ENCODE measurements at places on chromosomes 2 and 18.
A peak's percentile ranks its signal among the peaks of the same experiment; 100 is the strongest.

DNA sequence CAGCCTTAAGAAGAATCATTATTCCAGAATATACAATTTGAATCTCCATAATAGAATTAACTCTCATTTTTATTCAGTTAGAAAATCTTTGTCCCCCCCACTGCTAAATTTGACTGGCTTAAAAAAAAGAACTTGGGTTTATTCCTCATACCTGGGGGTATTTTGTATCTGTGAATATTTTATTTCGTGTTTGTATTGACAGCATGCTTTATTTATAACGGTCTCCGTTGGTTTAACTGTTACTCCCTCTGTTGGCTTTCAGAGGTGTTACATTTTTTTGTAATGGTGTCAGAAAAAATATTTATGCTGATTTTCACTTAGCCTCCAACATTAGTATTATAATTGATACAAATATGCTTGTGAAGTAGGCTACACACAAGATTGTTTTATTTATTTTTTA is 109.1 kb downstream of the HAUS1 start:
- peak; percentile 12 for DNase-seq

- DNase-seq, result no peak
Measured at GRCh38 chr2:229071292-229071976, 199.7 kb downstream of the PID1 start.

- no peak for DNase-seq
Measured at GRCh38 chr2:74128206-74128605, 19.5 kb downstream of the BOLA3 start.

GRCh38 chr2:176463546-176463945 is 194.3 kb downstream of the MTX2 start:
- DNase-seq, result no peak

DNA sequence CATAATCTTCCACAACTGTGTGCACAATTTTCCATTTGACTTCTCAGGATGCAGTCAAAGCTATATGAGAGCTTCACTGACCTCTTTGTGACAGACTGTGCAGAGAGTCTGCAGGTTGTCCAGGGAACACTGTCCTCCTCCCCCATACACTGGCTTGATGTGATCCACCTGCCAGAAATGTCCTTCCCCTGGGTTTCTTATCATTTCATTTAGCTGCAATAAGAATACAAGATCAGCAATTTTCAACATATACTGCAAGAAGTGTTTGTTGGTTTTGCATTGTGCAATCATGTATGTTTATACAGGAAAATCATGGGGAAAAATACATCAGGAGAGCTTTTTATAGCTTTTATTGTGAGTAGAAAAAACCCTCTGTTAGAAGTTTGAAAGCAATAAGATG is 150.7 kb downstream of the RAB3GAP1 start:
- DNase-seq, result no peak

DNA sequence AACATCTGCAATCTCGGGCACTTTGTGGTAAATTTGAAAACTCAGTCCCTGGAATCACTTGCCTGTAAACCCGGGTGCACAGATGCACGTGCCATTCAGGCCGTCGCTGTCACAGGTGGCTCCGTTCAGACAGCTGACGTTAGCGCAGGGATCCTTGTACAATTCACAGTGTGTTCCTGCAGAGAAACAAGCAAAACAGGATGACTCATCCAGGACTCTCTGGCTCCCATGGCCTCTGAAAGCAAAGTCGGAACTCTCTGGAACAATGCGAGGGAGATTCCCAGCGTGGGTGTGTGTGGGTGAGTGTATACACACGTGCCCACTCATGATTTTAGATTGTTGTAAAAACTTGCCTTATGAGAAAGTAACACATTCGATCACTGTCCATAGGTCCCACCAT is 136.1 kb upstream of the PID1 start:
- no peak for DNase-seq

- DNase-seq, result no peak
Measured at GRCh38 chr2:190215620-190216019, 104.0 kb downstream of the HIBCH start.

DNA sequence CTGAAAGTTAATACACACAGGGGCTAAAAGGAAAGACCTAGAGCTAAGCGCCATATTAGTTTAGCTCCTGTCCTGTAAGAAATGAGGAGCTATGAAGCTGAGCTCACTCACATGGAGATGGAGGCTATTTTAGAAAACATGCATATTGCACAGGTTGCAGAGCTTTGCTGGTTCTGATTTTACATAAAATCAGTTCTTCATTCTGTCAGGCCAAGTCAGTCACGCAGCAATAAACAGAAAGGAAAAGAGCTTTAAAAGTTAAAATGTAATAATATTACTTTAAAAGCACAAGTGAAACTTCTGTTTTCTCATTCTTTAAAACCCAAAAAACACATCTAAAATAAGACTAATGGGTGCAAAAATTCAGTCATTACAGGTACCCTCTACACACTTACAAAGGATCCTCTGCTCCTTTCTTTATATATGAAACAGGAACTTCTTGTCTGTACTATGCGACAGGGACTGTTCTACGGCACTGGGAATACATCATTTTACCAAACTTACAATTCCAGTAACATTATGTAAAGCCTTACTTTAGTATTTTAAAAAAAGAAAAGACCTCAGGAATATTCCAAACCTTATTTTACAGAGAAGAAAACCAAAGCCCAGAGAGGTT is 113.8 kb downstream of the THADA start:
- no peak for DNase-seq

- no peak for DNase-seq
Measured at GRCh38 chr2:104109356-104109755, 744.6 kb upstream of the POU3F3 start.

All from CD4-positive, alpha-beta T cell treated with Interleukin-6 at 100 ng/mL for 8 hours (primary cell).